ENCODE measurements at places on chromosomes 13 and 19. TPM values are rescaled to one million over a fixed set of nuclear protein-coding genes. Genes with fewer than 3 reads are reported as not detected.

CYP2A7 gene
- total RNA-seq: not detected

UTP14C gene
- 10.5 TPM for total RNA-seq

VSTM2B gene
- total RNA-seq: not detected

SOX1 gene
- total RNA-seq: not detected

HSD17B14 gene
- 0.89 TPM for total RNA-seq

KCNRG gene
- 0.18 TPM for total RNA-seq

CHST8 gene
- not detected for total RNA-seq

MEF2B gene
- 3.6 TPM for total RNA-seq

TEKTIP1 gene
- 8.3 TPM for total RNA-seq

ZNF223 gene
- not detected for total RNA-seq

TPTE2 gene
- total RNA-seq: not detected

FUT3 gene
- total RNA-seq: not detected

NCAN gene
- not detected for total RNA-seq

DNA sequence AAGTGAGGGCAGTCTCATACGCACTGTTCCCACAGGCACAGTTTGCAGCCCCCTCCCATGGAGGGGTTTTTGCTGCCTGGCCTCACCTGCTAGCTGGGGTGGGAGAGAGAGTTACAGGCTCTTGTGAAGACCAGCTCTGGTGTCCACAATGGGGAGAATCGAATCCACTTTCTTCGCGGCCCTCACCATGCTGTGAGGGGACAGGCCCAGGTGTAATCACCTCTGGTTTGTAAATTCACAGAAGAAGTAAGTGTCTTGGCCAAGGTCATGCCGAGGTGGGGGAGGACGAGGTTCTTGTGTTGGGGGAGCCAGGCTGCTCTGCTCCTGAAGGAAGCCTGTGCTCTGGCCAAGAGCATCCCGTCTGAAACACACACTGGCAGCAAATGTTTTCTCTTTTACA lies 39.5 kb downstream of the TEX29 start:
- no peak for DNase-seq

GRCh38 chr13:22053053-22053452 lies 382.2 kb downstream of the FGF9 start:
- DNase-seq: no peak

DNA sequence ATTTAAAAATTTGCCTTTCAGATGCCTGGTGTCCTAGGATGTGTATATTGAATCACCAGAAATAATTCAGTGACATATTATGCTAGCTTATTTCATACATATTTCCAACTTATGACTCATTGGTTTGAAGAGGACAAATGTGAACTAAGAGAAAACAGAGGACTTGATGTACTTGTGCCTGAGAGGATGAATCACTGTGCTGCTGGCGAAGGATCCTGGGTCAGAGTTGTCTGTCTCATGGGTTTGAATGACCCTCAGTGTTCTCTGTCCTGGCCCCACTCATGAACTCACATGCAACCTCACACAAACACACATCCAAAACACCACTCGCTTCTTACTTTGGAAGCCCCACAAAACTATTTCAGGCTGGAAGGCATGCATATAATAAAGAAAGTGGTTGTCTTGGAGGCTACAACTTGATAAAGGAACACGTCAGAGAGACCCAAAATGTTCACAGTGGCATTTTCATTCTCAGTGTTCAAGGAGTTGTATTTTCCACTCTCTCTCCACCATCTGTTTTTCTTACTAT lies 129.0 kb upstream of the SPRY2 start:
- DNase-seq: no peak

DNA sequence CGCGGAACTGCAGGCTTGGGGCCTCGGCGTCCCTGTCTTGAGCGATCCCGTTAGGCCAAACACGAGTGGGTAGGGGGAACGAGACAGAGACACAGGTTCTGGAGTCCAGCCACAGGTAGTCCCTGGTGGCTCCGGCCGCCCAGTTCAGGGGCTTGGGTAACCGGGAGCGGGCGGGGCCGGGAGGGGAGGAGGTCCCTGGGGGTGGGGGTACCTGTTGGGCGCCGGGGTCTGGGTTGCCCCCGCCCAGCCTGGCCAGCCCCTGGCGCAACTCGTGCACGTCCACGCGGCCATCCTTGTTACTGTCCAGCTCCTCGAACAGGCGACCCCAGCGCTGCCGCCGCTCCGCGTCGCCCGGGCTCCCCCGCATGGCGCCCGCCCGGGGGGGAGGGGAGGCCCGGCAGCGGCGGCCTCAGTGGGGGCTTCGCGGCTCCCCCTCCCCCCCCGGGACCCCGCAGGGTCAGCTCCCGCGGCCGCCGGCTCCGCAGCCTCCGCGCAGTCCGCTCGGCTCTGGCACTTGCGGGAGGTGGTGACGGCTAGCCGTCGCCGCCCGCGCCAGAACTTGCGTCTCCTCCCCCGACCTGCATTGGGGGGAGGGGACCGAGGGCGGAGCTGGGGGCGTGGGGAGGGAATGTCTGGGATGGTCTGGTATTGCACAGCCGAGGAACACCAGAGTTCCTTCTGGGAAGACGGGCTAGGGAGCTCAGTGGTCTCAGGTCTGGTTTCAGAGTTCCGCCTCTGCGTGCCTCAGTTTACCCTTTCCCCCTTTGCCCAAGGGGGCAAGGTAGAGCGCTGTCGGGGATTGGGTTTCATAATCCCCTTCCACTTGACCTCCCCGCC lies at the start of gene SLC25A23:
Gene SLC25A23 (minus strand): TSS at position 531 of the 837 bp plus-strand sequence. CDS start 164 bp downstream, at position 367.
- DNase-seq: peak; percentile 70

DNA sequence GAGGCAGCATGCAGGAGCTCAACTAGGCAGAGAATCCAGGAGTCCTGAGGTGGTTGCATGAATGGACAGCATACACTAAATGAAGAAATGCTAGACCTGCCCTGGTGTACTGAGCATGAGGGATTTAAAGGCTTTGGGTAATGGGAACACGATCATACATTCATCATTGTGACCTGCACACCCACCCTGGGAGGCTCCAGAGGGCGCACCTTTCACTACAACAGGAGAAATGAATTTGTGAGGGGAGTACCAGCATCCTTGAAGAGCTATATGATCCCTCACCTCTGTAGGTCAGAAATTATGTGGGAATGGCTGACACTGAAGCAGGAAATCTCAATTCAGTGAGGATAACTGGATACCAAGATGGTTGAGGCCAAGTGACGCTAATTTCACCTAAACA lies 8.9 kb downstream of the KLK2 start:
- no peak for DNase-seq

DNA sequence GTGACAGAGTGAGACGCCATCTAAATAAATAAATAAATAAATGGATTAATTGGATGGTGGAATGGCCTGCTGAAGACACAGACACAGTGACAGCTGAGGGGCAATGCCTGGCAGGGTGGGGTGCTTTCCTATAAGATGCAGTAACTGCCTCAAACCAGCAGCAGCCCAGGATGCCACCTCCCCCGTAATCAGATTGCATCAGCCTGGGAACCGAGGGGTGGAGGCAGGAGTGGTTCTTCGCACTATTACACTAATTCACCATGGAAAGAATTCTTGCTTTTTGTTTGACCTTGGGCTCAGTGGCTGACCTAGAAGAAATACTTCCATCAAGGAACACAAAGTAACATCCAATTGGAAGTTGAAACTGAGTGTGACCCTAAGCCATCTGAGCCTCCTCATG lies 31.6 kb upstream of the USP12 start:
- no peak for DNase-seq

DNA sequence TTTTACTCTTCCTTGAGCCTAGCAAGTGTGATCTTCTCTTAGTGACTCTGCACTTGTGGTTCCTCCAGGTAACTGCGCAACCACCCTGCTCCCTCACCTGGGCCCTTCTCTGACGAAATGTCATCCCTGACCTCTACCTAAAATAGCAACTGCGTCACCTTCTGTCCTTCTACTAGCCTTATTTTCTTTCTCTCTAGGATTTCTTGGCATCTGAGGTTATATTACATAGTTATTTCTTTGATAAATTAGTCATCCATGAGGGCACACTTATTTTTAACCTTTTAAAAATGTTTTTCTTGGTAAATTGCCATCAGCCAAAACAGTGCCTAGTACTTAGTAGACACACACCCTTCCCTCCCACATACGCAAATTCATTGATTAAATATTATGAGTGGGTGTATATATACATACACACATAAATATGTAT lies 355.5 kb downstream of the ENOX1 start:
- DNase-seq: no peak

DNA sequence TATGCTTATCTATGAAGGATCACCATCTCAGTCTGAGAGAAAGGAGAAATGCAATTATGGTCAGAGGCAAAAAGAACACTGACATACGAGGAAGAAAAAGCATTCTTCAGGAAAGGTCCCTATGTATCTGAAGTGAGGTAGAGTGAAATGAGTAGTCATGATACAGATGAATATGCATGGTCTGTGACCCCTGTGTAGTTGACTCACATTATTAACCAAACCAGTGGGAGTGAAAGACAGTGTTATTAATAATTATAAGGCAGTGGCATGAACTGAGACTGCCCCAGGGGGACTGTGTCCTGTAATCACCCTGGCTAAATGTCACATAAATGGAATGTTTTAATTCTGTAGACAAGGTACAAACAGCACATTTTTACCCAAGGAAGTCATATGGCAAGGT lies 1320.2 kb upstream of the PCDH9 start:
- no peak for DNase-seq

- DNase-seq: no peak
Observed at GRCh38 chr19:54339646-54340358, 840 bp upstream of the LILRA4 start.

DNA sequence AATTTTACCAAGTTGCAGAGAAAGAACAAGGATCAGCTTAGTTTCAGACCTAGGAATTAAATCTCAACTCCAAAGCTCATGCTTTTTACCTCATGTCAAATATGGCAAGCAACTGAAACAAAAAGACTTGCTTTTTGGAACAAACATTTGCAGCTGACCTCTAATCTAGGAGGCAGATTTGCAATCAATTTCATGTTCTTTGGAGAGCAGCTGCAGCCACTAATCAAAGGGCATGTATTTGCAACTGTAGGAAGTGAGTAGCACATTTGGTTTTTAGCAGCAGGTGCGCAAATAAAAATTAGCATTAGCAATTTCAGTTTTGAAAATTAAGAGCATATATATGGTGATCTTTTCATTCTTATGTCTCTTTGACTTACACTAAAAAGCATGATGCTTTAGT lies 459.3 kb upstream of the SLC10A2 start:
- no peak for DNase-seq

GRCh38 chr13:28819046-28819730 lies 951 bp upstream of the MTUS2 start:
- DNase-seq: no peak

DNA sequence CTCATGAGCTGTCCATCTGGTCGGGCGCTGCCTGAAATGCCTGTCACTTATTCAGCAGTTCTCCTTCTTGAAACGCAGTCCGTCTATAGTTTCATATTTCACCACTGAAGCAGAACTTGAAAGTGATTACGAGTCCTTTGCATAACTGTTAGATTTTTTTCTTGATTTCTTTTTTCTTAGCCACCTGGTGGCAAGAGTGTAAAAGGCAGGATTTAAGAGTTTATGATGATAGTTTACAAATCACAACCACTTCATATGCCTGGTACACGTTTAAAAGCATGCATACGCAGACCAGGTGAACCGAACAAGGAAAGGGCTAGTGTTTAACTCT lies 45.8 kb downstream of the GGACT start:
- DNase-seq: no peak

GRCh38 chr19:52536448-52536800 lies 9.0 kb downstream of the ZNF808 start:
- DNase-seq: peak; percentile 75

GRCh38 chr13:41468631-41469030 lies 11.3 kb downstream of the RGCC start:
- no peak for DNase-seq

GRCh38 chr13:58583966-58584365 lies 952.4 kb downstream of the PCDH17 start:
- DNase-seq: no peak

DNA sequence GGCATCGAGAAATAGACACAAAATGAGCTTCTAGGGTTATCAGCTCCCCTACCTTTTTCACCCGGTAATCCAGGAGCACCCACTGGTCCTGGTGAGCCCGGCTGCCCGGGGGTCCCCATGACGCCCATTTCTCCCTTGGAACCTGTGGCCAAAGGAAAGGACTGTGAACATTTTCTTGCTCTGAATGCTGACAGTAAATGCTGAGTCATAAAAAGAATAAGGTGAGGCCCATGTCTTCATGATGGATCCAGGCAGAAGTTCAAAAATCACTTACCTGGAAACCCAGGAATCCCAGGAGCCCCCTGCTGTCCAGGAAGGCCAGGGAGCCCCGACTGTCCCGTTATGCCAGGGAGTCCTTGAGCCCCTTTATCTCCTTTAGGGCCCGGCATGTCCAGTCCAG lies 129.2 kb downstream of the COL4A1 start:
- no peak for DNase-seq

- no peak for DNase-seq
Observed at GRCh38 chr13:46134961-46135522, 30.2 kb upstream of the CPB2 start.

DNA sequence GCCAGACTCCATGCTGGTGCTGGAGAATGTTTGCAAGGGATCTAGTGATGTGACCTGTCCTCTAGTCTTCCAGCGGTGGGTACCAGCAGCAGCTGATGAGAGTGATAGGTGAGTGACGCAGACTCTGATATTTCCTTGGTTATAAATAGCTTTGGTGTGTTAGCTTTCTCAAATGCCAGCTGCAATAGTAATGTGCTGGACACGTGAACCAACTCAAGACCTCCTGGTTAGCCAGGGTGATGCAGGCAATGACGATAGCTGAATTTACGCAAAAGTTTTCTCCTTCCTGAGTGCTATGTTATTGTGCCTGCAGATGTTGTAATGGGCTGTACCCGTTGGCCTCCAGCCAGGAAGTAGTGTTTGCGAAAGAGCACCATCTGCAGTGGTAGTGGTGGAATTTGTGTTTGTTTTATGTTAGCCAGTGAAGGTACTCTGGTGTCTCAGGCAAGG lies 129.5 kb downstream of the CYSLTR2 start:
- no peak for DNase-seq

- no peak for DNase-seq
Observed at GRCh38 chr19:42252365-42253244, 2.3 kb downstream of the ERF start.

GRCh38 chr13:111941845-111942447 lies 125.0 kb upstream of the SOX1 start:
- no peak for DNase-seq

DNA sequence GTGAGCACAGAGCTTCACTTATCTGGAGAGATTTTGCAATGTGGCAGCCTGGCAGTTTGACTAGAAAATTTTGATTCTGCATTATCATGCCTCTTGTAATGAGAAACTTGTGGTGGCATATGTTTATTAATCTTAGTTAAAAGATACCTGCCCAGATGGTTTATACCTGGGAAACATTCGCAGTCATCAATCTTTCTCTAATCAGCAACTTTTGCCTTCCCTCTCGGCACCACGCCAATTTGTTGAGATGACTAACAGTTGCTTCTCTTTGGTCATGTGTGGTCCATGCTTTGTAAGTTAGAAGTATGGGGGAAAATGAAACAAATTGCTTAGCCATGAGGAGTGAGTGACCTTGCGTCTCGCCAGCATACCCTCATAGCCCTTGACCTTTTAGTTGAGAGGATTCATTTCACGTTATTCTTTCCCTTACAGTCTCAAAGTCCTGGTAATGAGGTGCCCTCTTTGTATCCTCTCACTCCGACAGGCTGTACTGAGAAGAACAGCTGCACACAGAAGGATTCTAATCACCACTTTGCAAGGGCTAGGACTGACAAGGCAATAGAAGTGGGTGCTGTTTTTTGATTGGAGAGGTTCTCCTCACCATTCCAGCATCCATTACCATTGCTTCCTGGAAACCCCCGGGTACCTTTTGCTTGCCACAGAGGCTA lies 201.4 kb downstream of the OXGR1 start:
- DNase-seq: no peak
